Nephron progenitor cell (in vitro differentiated cells): ENCODE measurements at places on chromosomes 11 and 22.

DNA sequence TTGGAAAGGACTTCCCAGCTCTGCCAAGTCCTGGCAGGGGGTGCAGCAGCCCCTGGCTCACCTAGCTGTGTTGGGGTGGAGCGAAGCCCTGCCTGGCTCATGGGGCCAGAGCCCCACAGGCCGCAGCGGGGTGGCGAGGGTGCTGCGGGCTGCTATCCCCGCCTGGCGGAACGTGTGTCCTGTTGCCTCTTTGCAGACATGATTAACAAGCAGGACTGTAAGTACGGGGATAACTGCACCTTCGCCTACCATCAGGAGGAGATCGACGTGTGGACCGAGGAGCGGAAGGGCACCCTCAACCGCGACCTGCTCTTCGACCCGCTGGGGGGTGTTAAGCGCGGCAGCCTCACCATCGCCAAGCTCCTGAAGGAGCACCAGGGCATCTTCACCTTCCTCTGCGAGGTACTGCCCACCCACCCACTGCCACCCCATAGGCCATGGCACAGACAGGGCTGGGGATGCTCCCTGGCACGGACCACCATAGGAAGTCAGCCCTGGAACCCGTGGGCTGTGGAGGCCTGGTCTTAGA is 35.9 kb upstream of the TEF start:
- H3K27ac ChIP-seq = no peak overlapping the region
- H3K27me3 ChIP-seq = no peaks in the 10 kb centered on the region
- no peaks in the 10 kb centered on the region for H3K4me1 ChIP-seq
- no peak for DNase-seq
- H3K4me3 ChIP-seq = no peak overlapping the region

DNA sequence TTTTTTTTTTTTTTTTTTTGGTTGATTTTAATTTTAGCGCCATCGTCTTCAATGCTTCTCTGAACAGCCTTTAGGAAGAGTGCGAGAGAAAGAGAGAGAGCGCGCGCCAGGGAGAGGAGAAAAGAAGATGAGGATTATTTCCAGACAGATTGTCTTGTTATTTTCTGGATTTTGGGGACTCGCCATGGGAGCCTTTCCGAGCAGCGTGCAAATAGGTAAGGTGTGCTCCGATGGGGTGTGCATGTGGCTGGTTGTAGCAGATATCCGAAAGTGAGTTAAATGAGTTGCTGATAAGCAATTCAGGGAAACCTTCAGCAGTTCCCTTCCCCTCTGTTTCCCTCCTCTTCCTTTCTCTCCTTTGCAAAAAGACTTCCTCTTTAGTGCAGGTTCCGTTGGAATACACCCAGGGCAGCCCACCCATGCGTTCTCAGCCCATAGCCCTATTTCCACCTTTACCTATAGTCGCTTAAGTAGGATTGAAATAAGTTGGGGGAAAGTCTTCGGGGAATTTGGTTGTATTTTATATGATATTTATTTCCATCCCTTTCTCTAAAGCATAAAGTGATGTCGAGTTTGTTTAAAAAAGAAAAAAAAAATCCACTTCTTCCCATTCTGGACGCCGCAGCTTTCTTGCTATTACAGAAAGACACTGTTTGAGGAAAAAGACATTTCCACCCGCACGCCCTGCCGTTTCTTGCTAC is 1.1 kb downstream of the GRIA4 start:
- H3K27me3 ChIP-seq = peaks cover 58% of the 10 kb centered on the region
- no peak for DNase-seq
- no peak overlapping the region for H3K27ac ChIP-seq
- H3K36me3 ChIP-seq = no peaks in the 10 kb centered on the region
- H3K4me1 ChIP-seq = peaks cover 28% of the 10 kb centered on the region
- H3K4me3 ChIP-seq = peak overlapping the region; percentile 76

DNA sequence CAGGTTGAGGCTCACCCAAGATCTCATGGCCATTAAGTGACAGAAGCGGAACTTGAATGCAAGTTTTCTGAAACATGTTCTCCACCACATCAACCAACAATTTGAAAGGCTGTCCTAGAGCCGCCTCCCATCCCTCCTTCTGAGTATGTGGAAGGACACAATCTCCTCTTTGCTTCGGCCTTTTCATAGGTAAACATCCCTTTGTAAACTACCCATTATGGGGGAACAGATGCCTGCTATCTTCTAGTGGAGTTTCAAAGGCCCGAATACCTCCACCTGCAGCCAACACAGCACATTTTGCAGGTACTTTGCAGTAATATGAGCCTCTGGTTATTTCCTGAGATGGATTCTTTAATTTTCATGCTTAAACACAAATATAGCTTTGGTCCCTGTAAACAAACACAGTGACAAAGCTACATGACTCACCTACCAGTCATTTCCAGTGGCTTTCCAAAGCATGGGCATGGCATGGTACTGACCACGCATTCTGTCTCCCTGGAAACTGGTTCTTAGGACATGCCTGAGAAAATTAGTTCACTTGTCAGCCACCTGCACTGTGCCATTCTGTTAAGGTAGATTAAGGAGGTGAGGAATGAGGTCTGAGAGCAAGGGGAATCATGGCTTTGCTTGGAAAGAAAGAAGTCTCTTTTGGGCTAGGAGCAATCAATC is 60.2 kb downstream of the EHF start:
- no peak for DNase-seq
- no peak overlapping the region for H3K27ac ChIP-seq
- no peaks in the 10 kb centered on the region for H3K4me1 ChIP-seq
- H3K4me3 ChIP-seq = no peak overlapping the region
- no peaks in the 10 kb centered on the region for H3K36me3 ChIP-seq
- peaks cover 4% of the 10 kb centered on the region for H3K27me3 ChIP-seq

GRCh38 chr11:65225279-65226102 is 36.3 kb upstream of the POLA2 start:
- no peaks in the 10 kb centered on the region for H3K36me3 ChIP-seq
- peak; percentile 54 for DNase-seq
- peak overlapping the region; percentile 73 for H3K4me3 ChIP-seq
- no peak overlapping the region for H3K27ac ChIP-seq
- peaks cover 28% of the 10 kb centered on the region for H3K4me1 ChIP-seq
- H3K27me3 ChIP-seq = peaks cover 46% of the 10 kb centered on the region

DNA sequence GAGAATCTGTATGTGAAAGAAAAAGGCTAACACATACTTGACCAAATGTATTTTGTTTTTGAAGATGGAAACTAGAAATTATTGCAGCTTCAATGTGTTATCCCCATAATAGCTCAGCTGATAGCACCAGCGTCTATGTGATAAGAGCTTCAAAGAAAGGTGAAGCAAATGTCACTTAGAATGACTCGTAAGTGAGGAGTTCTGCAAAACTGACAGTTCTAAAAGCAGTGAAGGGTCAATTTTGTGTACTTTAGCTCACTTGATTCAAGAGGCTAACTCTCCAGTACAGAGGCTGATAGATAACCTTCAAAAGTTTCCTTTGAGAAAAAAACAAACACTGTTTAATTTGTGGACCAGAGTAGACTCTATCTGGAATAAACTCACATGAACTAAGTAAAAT is 87.2 kb upstream of the CARD18 start:
- no peak for DNase-seq
- no peaks in the 10 kb centered on the region for H3K4me1 ChIP-seq
- H3K27me3 ChIP-seq = no peaks in the 10 kb centered on the region
- H3K36me3 ChIP-seq = no peaks in the 10 kb centered on the region

- no peak overlapping the region for H3K4me3 ChIP-seq
- H3K36me3 ChIP-seq = no peaks in the 10 kb centered on the region
- peaks cover 33% of the 10 kb centered on the region for H3K27me3 ChIP-seq
- no peak for DNase-seq
These were observed 145.6 kb downstream of the CSNK2A3 start for GRCh38 chr11:11207428-11207827.
